ENCODE measurements at places on chromosomes 12 and 14.

DNA sequence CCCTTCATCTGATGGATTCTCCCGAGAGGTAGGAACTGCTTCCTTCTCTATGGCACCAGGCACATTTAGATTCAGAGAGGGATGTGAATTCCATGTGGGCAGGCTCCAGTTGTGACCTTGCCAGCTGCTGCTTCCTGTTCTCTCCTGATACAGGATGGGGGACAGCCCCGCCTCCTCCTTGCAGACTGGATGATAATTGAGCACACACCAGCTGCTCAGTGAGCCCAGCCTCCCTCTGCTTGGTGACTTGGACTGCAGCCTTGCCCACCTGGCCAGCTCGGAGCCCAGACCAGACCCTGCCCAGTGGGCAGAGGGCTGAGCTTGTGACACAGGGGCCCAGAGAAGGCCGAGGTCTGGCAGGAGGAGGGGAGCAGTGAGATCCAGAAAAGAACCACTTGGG is 90.2 kb downstream of the CALM1 start:
- DNase-seq = no peak

DNA sequence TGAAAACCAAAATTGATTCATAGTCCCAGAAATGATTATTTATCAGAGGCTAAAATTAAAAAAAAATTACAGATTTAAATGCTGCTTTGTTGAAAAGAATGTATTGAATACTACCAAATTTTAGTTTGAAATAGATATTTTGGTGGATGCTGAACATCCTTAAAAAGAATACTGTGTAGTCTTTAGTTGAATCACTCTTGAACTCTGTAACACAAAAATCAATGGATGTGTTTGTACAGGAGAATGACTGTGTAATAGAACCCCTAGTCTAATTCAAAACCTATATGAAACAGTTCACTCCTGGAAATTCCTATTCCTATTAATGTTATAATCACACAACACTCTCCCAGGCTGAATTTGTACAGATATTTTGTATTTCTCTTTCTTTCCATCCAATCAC is 1.5 kb upstream of the TSPAN8 start:
- no peak for DNase-seq

DNA sequence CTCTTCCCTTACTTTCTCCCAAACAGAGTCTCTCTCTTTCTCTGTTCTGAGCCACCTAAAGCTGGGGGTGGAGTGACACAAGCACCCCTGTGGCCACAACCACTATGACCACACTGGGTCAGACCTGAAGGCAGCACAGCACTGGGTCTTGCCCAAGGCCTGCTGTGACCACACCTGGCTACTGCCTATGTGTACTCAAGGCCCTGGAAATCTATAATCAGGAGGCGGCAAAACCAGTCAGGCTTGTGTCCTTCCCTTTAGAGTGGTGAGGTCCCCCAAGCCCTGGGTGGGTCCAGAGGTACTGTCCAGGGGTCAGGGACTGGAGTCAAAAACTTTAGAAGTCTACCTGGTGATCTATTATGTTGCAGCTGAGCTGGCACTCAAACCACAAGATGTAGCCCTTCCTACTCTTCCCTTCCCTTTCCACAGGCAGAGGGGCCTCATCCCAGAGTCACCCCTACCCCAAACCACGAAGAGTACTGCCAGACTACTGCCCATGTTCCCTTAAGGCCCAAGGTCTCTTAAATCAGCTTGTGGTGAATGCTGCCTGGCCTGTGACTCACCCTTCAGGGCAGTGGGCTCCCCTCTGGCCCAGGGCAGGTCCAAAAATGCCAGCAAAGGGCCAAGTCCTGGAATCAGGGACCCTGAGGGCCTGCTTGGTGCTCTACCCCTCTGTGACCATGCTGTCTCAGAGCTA is 179.8 kb upstream of the DYRK2 start:
- DNase-seq = no peak

GRCh38 chr12:92556637-92557421 is 146.0 kb upstream of the PLEKHG7 start:
- no peak for DNase-seq

DNA sequence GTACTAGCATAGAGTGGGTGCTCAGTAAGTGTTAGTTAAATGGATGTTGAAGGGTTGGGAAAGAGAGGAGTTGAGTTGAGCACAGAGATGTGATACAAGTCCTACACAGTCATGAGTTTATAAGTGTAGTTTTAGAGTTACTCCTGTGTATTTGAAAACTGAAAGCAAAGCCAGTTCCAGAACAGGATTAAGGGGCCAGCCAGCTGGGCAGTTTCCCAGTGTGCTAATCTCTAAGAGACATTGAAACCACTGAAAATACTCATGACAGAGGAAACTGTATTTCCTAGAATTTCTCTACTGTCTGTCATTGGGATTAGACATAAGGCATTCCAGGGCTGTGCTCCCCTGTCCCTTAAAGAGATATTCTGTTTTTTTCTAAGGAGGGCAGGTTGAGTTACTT is 101.0 kb downstream of the DERA start:
- DNase-seq = no peak

DNA sequence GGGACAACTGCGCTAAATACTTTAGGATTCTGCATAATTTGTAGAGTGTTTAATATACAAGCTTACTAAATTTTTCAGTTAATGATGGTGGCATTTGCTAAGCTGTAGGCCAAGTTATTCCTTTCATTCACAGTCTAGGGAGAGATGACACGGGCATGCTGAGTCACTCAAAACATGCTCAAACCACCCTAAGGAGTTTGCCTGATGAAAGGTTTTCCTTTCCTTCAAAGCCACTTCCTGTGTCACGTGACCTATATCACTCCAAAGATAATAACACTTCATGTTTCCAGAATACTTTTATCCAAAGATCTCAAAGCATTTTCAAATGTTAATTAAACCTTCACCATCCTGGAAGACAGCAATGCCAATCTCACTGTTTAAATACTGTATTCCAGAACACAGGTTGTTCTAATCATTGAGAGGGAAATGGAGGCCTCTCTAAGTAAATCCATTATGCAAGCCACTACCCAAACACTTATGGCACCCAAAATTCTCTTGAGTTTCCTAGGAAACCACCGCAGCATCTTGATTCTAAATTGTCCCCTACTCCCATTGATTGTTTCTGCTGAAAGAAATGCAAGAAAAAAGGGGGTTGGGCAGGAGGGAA is 207.0 kb upstream of the CDKN3 start:
- DNase-seq = no peak

GRCh38 chr14:102544747-102545460 is 35.3 kb upstream of the ANKRD9 start:
- no peak for DNase-seq

GRCh38 chr14:22837114-22837749 is 847 bp downstream of the MMP14 start:
- peak; percentile 41 for DNase-seq

GRCh38 chr12:121520586-121521086 is 60.2 kb downstream of the KDM2B start:
- DNase-seq = no peak

GRCh38 chr12:52540531-52540930 is 12.4 kb downstream of the KRT71 start:
- DNase-seq = no peak

GRCh38 chr12:68293347-68293746 is 38.8 kb downstream of the MDM1 start:
- no peak for DNase-seq

GRCh38 chr12:96520767-96521166 is 31.4 kb downstream of the CFAP54 start:
- no peak for DNase-seq

DNA sequence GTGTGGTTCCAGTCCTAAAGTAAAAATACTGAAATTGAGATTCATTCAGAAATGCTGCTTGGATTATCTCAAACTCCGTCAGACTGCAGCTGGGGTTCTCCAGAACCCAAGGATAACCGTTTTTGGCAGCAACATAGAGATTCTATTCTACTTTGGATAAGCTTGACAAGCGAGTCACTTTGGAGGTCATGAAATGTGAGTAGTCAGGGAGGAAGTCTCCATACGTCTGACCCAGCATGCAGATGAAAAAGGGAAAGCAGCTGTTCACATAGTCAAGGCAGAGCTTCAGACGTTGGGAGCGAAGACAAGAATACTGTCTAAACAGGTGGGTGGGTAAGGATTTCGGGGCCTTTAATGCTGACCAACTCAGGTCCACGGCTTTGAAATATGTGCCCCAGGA is 14.9 kb upstream of the HSP90B1 start:
- DNase-seq = no peak

DNA sequence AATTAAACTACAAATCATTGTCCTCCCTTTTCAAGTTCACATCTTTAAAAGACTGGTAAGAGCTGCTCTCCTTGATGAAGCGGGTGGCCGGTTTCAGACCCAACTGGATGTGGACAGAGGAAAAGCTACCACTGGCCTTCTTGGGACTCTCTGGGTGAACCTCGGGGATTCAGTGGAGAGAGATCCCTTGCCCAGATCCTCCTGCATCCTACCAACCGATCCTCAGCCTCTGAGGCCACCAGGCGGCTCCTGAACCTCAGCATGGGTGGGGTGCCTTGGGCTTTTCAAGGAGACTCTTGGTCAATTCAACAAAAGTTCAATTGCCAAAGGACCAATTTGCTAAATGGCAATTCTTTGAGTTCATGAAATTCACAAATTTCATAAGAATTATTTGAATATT is 84.5 kb downstream of the ZFP36L1 start:
- DNase-seq = no peak
